ENCODE measurements at places on chromosomes 1 and 21. TPM values are rescaled to one million over a fixed set of nuclear protein-coding genes. Genes with fewer than 3 reads are reported as not detected.

DNA sequence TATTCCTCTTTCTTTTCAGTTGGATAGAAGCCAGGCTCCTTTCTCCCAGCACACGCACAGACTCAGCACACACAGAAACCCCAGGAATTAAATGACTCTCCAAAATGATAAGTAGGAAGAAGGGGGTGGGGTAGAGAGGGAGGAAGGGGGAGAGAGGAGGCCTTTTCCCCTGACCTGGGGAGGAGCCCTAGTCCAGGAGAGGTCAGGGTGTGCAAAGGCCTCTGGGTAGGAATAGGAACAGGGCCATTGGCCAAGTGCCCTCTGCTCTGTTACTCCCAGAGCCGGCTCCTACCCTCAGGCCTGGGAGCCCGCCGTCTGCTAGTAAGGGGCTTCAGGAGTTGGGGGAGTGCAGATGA, 35.6 kb upstream of the PUM1 start:
- DNase-seq = no peak

- DNase-seq = no peak
Observed at GRCh38 chr1:17140279-17140678, 21.0 kb upstream of the PADI2 start.

- DNase-seq = no peak
Observed at GRCh38 chr1:212567638-212568037, 40.9 kb upstream of the ATF3 start.

DNA sequence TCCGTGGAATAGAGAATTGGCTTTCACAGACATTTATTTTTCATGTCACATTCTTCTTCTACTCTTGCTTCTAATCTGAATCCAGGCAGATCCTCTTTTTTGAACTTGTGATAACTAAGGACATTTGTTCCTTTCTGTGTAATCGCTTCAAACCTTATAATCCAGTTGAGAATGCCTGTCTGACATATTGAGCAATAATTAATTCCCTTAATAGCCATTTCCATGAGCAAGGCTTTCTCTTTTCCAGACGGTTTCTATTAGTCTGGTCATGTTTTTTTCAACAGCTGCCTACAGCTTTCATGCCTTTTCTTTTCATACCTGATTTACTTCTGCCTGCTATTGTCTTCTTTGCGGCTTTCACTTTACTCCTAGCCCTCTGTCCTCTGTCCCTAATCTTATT, 163.4 kb downstream of the CYYR1 start:
- DNase-seq = no peak

- DNase-seq = no peak
Observed at GRCh38 chr1:86380257-86380861, 15.8 kb downstream of the ODF2L start.

DNA sequence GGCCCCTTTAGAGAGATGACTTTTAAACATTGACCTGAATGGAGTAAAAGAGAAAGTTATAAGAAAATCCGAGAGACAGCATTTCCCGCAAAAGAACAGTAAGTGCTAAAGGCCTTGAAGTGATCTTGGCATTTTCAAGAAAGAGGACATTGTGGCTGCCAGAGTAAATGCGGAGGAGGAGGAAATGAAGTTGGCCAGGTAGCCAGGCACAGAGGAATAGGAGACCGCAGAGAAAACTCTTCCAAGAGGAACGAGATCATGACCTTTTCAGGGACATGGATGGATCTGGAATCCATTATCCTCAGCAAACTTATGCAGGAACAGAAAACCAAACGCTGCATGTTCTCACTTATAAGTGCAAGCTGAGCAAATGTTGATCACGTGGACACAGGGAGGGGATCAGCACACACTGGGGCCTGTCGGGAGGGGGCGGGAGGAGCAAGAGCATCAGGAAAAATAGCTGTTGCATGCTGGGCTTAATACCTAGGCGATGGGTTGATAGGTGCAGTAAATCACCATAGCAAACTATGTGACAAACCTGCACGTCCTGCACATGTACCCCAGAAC, 49.7 kb downstream of the EEIG2 start:
- peak; percentile 44 for DNase-seq

- no peak for DNase-seq
Observed at GRCh38 chr1:182217071-182217470, 155.6 kb upstream of the ZNF648 start.

- DNase-seq = no peak
Observed at GRCh38 chr1:35894656-35895055, 11.6 kb downstream of the AGO1 start.

DNA sequence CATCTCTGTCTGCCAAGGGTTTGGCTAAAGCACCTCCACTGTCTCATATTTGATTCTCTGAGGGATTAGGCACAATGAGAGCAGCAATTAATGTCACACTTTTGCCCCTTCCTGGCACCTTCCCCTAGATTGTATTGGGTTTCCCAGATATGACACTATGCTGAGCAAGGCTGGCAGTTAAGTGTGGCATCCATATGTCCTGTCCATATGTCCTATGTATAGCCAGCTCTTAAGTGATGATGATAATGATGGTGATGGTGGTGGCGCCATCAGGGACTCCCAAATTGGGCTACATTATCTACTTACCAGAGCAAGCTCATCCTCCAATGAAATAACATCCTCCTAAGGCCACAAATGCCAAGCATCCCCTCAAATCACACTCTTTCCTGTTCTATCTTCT, 13.5 kb upstream of the LORICRIN start:
- no peak for DNase-seq

GRCh38 chr1:212760126-212760823, 31.3 kb downstream of the NSL1 start:
- no peak for DNase-seq

DNA sequence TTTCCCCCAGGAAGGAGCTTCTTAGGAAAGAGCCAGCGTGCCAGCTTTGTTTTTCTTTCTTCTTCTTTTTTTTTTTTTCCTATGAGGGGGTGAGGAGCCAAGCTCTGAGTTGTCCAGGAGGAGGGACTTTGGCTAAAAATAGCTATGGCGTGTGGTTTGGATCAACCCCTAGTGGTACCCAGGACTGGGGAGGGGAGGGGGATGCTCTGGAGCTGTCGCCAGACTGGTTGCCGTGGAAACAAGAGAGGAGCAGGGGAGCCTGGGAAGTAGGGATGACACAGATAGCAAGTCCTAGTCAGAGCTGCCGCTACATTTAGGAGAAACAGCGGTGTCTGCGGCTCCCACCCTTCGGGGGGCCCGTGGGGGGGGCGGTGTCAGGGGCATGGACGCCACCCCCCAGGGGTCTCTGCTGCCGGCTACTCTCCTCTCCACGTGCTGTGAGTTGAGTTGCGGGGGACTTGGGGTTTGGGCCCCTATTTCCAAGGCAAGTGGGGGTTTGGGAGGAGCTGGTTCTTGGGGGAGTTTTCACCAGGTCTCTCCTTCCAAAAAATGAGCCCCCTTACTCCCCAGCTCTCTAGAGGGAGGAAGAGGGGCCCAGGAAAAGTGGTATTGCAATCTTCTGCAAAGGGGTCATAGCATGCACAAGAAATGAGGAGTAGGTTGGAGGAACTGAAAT, at the start of gene KCNJ9:
TSS of gene KCNJ9 (plus strand) at position 278 of the 676 bp plus-strand sequence. CDS start 2,493 bp downstream, outside the sequence.
- DNase-seq = no peak

DNA sequence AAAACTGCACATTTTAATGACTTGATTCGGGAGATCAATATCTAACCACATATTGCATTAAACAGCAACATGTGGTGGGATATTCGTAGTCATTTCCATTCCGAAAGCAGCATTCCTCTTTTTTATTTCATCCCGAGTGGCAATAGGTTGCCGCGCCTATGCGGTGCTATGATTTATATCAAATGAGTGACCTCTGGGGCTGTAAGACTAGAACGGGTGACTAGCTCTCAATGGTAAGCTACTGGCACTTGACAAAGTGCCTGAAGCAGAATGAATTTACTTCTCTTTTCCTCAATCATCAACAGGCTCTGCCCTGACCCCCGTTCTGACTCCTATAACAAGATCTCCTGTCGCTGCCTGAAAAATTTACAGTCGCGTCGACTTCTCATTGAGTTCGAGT, 162.3 kb downstream of the ZNF281 start:
- no peak for DNase-seq

DNA sequence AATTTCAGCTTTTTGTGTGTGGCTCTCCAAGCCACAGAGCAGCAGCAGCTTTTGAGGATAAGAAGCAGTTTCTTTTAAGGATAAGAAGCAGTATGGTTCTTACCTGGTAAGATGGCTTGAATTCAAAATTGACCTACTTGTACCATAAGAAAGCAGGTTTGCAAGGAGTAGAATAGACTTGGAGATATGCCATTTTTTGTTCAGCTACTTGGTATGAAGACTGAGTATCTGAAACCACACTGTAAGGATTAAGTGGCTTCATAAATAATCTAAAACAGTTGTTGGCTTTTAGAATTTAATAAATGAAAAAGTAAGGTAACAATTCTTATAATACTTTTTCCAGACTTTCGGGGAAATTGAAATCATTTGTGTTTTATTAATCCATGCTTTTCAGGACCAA, 74.2 kb downstream of the ATF6 start:
- no peak for DNase-seq

DNA sequence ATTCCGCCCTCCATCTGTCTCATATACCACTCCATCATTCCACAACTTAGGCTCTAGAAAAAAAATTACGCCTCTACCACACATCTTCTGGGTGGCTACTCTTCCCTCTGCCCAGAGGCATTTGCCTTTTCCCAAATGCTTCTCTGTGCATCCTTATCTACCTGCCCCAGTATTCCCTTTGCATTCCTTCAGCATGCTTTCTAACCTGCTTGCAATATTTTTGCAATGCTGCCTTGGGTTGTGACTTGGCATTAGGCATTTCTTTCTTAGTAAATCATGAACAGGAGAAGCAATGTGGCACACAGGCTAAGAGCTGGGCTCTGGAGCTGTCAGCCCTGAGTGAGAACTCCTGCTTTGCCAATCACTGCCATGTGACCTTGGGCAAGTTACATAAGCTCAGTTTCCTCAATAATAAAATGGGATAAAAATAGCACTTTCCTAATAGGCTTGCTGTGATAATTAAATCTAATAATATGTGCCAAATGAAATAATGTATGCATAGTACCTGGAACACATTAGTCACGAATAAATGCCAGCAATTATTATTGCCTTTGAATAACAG, 276.0 kb downstream of the ASTN1 start:
- no peak for DNase-seq

The C1orf174 gene
- 25.9 TPM for total RNA-seq

The SPTA1 gene
- total RNA-seq = not detected

The DCDC2B gene
- total RNA-seq = not detected

The SPRR2G gene
- total RNA-seq = not detected

The C1orf141 gene
- total RNA-seq = not detected

Measured in uterus (tissue), 4 donors.